ENCODE measurements at places on chromosomes 4 and X. TPM values are rescaled to one million over a fixed set of nuclear protein-coding genes. Genes with fewer than 3 reads are reported as not detected.

The TSPAN6 gene
- total RNA-seq, result 57.6 TPM

DNA sequence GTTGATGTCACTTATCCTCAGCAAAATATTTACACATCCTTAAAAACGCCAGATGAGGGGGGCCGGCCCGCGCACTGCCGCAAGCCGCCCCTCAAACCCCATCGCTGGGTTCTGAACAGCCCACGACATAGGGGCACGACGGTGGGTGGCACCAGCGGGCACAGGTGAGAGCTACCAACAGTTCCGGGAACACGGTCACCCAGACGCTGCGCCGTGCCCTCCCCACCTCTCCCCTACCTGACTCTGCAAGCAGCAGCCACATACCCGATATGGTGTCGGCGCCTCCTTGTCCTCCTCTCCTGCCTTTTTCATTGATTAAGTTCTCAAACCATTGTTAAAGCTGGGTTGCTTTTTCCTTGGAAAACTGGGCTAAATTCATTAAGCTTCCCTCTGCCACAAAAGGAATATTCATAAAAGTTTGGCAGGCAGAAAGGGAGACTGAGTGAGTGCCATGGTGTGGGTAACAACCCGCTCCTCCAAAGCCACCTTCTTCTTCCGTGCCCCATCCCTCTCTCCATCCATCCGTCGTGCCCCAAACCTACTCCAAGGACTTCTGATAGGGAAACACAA, 1.4 kb downstream of the RAI2 start:
- no peak for DNase-seq

- DNase-seq, result no peak
Observed at GRCh38 chr4:170088716-170089115, 1.0 kb downstream of the AADAT start.

DNA sequence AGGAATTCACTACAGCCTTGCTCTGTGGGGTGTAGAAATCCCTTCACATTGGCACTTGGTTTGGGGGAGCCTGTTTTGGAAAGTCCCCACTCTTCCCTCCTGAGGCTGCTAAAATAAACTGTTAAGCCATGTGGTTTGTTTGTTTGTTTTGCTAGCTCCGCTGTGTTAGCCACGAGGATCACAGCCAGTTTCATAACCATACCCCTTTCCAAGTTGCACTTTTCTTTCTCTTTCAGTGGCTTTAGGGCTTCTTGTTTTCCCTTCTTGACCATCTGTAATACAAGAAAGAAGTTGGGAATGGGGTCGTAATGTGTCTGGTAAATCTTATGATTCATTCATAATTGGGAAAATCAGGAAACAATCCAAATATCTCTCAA, 24.8 kb upstream of the UXT start:
- no peak for DNase-seq

DNA sequence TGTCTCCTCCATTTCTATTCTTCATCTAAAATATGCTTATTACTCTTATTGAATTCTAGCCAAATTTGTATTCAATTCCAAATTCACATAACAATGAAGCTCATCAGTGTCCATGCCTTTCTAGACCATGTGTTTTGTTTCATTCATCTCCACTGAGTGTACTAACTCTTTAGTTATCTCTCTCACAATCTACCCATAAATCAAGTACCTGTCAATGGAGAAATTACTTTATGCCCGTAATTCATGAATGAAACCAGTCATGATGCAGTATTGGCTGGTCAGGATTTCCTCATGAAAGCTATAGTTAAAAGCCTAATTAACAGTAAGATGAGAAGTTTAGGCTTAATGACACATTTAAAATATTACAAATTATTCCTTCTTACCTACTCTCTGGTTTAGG, 12.2 kb upstream of the TMPRSS11F start:
- DNase-seq, result no peak

DNA sequence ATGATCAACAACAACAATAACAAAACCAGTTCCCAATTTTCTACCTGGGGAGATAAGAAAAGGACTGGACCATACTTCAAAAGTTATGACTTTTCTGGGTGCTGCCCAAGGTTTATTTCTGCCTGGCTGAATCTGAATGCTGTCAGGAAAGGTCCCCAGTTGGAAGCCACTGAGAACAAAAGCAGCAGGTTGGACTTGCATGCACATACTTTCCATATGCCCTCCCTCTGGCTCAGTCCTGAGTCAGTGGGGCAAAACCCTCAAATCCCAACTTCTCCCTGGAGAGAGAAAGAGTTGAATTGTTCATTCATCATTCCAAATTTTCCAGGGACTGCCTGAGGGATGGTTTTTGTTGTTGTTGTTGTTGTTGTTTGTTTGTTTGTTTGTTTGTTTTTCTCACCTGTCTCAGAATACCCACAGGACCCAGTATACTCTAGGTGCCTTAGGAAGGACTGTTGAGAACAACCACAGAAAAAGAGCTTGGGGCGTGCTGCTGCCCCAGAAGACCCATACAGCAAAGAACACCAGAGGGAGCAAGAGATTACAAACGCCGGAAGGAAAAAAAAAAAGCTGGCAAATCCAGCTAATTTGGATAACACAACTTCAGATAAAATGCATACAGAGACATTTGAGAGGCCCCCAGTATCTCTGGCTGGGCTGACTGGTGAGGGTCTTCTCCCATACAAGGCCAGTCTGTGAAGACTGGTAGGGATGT, 138.9 kb upstream of the INPP4B start:
- DNase-seq, result peak; percentile 19

DNA sequence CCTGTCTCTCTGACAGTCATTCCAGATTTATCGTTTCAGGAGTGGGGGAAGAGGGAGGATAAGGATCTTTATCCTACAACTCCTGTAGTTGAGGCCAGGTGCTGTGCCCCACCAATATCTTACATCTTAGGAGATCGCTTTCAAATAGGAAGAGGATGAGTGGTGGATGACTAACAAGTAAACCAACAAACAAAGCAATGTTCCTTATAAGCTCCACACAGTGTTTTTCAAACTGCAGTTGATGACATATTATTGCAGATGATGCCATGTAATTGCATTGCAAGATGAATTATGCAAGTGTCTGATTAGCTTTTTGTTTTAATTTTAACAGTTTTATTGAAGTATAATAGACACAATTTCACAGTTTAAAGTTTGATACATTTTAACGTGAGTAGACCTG, 35.8 kb upstream of the TMEM164 start:
- no peak for DNase-seq

DNA sequence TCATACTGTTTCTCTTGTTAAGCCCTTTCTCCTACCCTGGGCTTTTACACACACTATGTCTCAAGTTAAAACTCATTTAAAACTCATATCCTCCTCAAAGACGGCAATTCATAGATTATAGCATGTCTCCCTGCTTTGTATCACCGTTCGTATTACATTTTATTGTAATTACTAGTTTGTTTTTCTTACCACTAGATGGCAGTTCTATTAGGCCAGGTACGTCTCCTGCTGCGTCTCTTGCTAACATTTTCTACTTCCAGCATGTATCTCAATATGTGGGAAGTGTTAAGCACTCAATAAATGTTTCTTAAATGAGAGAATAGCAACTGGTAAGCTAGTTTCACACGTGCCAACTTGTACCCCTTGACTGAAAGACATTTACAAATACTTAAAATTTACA, 450.3 kb upstream of the PCDH7 start:
- no peak for DNase-seq

The NPNT gene
- total RNA-seq, result 30.9 TPM

DNA sequence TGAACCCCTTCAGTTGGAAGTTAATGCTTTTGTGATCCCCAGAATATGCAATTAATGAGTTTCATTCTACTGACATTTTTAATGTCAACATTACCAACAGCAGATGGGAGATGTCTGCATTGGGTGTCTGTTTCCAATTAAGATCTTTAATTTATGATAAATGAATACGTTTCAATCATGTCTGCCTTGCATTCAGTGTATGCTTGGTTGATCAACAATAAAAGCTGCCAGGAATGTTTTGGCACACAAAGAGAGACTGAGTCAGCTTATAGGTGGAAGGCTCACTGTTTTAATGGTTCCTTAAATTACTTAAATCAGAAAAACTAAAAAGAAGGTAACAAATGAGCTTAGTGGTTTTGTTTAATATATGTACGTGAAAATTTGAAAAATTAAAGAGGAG, 359.9 kb upstream of the CNKSR2 start:
- no peak for DNase-seq

The SNCA gene
- total RNA-seq, result 5.7 TPM

The CDKL2 gene
- 1.1 TPM for total RNA-seq

DNA sequence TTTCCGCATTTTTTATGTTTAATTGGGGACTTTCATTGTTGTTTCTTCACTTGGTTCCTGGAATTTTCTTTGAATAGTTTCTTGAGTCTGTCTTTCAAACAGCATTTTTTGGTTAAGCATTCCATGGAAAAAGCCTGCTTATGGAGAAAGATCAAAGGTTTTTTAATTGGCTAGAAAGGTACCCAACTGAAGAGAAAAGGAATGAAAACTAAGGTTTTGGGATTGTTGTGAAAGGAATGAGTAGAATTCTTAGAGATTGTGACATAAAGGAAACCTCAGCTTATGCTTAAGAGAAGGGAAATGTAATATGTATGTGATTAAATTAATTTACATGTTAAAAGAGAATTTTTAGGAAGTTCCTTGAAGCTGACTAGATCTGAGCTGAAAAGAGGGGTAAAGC, 82.8 kb downstream of the CCKAR start:
- DNase-seq, result no peak

The MSN gene
- 27.5 TPM for total RNA-seq

DNA sequence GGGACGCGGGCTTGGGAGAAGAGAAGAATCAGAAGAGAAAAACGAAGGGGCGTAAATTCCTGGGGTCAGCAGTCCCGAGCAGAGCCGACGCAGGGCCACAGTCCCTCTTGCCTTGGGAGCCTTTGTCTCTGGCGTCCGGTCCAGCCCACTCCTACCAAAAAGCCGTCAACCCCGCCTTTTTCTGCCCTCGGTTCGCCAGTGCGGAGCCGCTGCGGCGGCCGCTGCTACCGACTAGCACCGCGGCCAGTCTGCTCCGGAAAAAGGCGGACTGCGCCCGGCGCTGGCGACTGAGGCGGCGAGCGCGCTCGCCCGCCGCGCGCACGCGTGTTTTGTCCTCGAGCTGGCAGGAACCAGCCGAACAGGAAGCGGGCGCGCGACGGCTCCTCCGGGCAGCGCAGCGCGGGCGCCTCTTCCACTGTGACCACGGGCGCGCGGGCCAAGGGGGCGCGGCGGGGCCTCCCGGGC, 502 bp downstream of the HNRNPDL start:
- DNase-seq, result peak; percentile 68

DNA sequence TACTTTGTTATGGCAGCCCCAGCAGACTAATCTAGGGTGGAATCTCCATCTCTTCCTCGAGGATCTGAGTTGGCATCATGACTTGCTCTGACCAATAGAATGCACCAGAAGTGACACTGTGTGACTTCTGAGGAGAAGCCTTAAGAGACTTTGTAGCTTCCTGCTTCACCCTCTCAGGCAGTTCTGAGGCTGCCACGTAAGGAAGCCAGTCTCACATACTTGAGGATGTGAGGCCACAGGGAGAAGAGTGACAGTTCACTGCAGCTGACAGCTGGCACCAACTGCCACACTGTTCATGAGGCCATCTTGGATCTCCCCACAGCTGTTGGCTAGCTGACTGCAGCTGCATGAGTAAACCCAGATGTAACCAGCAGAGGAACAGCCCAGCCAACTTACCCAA, 29.3 kb upstream of the BCOR start:
- DNase-seq, result no peak

The ATOH1 gene
- 34.4 TPM for total RNA-seq

DNA sequence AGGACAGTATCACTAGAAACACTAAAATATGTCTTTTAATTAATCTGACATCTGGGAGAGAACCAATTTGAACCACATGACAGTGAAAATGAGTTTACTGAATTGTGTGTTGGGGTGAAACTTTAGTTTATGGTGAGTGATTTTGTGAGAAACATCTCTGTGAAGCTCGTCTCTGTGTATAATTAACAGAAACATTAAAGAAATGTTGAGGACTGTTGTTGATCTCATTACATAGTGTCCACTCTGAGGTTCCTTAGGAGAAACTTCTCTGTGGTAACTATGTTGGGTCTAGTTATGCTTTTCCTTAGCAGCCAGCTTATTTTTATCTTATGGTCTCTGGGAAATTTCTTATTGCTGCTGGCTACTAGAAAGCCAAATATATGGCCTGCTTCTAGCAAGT, 15.8 kb downstream of the FGF2 start:
- DNase-seq, result no peak

DNA sequence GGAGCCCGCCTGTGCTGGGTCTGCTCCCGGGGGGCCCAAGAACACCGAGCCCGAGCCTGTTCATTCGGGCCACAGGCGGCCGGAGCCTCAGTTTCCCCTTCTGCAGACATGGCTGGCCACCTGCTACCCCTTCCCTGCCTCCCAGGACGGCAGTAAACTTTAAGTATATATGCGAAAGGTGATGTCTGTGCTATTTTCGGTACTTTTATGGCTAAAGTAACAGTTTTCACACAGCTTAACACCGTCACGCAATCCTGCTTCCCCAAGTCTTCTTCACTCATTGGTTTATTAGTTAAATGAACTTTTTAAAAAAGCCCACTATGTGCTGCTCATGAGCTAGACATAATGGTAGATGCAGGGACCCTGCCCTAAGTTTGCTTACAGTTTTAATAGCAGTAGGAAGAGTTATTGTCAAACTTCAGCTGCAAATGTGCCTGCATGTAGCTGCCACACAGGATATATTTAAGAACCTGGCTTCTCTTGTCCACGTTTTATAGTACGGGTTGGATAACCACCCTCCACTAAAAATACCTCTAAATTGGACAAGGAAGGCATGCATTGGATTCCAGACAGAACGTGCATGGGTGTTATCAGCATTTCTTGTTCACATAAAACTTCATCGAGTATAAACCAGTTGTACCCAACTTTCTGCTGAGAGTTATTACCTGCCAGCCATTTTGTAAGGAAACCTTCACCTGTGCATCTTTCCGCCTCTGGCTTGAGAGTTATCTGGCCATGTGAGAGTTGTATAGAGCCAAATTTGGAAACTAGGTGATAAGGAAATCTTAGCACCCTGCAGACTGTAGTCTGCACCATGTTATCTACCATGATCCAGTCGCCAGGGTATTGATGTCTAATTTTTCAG, 741 bp downstream of the ANAPC4 start:
- DNase-seq, result no peak

- no peak for DNase-seq
Observed at GRCh38 chr4:56255820-56256219, 131.5 kb downstream of the AASDH start.

The PPAT gene
- total RNA-seq, result 7.4 TPM

DNA sequence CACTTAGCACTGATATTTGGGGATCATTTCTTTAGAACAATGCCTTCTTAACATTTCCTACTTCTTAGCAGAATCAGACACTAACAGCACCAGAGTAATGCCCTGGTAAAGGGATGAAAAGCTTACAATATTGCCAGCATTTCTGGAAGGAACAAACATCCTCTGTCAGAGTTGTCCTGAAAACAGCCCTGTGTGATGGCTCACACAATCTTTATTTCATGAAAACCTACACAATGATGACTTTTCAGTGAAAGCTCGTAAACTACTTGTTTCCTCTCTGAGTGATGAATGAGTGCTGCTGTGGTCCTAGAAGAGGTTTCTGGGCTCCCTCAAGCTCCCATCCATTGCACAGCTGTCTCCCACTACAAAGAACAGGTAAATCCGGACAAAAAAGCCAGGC, 52.8 kb downstream of the GPC4 start:
- no peak for DNase-seq

The CT45A2 gene
- not detected for total RNA-seq

Data from colonic mucosa (tissue), 4 donors.